ENCODE measurements at places on chromosomes 3 and 15.

DNA sequence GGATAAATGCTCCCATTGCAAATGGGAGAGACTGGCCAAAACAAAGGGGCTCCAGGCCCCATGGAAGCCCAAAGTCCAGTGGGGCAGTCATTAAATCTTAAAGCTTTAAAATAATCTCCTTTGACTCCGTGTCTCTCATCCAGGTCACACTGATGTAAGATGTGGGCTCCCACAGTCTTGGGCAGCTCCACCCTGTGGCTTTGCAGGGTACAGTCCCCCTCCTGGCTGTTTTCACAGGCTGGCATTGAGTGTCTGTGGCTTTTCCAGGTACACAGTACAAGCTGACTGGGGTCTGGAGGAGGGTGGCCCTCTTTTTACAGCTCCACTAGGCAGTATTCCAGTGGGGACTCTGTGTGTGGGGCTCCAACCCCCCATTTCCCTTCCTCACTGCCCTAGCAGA, 45.9 kb downstream of the NIPA2 start:
- no peak for DNase-seq

- DNase-seq = no peak
Observed at GRCh38 chr3:115961380-115961779, 338.1 kb downstream of the GAP43 start.

- no peak for DNase-seq
Observed at GRCh38 chr3:16337856-16338540, 73.0 kb downstream of the OXNAD1 start.

- no peak for DNase-seq
Observed at GRCh38 chr15:50500352-50500751, 46.1 kb downstream of the USP50 start.

- DNase-seq = no peak
Observed at GRCh38 chr3:43086460-43087165, 19.3 kb downstream of the POMGNT2 start.

- no peak for DNase-seq
Observed at GRCh38 chr3:155548195-155548594, 196.7 kb downstream of the PLCH1 start.

All from stimulated activated CD4-positive, alpha-beta T cell treated with anti-CD3 and anti-CD28 coated beads, Interleukin-1b, Interleukin-23, amount 100 ng/mL, for 24 hours (primary cell).